ENCODE measurements at places on chromosomes 4 and X.
A peak's percentile ranks its signal among the peaks of the same experiment; 100 is the strongest.

- no peak for DNase-seq
Observed at GRCh38 chr4:80086296-80086695, 13.3 kb upstream of the ANTXR2 start.

DNA sequence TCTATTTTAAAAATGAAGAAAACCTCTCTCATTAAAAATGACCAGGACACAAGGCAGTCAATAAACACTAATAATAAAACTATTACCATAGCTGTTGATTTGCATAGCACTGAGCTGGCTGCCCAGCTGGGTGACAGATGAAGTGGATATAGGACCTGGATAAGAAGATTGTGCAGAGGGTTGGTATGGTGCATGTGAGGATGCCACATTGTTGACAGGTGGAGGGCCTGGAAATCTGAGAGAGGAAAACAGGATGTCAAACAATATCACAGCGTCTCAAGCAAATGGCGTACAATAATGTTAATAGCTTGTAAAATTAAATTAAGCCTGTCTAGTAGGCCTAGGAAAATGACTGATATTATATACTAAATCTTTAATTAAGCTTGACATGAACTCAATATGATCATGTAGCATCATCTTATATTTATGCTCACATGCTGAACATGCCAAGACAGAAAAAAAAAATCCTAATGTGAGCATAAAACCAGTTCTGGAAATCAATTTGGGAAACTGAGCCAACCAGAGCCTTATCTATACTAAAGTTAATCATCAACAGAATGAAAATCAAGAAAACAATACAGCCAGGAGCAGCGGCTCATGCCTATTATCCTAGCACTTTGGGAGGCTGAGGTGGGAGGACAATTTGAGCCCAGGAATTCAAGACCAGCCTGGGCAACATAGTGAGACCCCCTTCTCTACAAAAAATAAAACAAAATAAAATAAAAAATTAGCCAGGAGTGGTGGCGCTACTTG is 18.6 kb downstream of the SEC24D start:
- DNase-seq: no peak

DNA sequence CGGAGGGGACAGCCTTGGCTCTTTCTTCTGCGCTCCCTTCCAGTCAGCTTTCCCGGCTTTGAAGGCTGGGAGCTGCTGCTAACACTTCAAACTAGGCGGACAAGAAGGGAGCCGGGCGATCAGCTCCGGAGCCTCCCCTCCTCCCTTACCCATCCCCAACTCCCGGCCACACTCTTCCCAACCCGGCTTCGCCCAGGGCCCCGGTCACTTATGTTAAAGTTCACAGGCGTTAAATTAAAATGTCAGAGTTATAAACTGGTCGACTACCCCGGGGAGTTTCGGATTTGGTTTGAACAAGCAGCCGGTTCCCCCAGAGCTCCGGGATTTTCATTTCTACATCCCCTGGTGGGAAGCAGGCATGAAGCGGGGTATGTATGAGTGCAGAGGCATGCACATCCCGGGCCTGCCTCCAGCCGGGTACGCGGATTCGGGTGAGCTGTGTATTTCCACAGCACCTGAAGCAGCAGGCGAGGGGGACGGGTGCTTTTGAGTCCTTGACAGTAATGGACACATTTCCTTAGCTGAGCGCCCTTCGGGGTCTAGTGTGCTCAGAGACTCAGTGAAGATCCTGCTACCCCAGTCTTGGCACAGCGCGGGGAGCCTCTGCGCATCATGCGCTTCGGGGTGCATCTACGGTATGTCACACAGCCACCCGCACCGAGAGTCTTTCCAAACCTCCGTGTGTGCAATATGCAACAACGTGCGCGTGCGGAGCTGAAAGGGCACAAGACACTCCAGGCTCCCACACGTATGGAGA is 880 bp downstream of the UNC5C start:
- DNase-seq: peak; percentile 83

DNA sequence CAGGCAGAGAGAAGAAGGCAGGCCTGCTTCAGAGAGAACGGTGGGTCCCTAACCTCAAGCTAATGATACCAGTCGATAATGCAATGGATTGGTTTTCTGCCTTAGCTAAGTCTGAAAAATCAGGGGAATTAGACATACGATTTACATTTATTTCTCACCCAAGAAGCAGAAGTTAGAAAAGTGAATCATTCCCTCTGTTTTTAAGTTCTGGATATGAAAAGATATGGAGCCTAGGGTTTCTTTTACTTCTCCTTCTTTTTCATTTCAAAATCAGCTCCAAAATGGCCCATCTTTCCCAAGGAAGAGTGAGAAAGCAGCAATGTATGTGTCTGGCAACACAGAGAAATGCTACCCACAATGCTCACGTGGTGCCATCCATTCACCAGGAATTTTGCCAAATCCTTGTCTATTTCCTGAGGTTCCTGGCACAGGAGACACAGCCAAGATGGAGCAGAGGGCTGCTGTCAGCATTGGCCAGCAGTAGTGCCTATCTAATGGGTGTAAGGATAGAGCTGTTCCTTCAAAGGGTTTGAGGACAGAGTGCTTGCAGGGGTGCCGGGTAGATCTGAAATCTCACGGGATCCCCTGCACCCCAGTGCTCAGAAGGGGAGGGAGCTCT is 231.5 kb downstream of the MAML3 start:
- DNase-seq: no peak

GRCh38 chr4:89618151-89618550 is 218.8 kb downstream of the SNCA start:
- peak; percentile 69 for DNase-seq

DNA sequence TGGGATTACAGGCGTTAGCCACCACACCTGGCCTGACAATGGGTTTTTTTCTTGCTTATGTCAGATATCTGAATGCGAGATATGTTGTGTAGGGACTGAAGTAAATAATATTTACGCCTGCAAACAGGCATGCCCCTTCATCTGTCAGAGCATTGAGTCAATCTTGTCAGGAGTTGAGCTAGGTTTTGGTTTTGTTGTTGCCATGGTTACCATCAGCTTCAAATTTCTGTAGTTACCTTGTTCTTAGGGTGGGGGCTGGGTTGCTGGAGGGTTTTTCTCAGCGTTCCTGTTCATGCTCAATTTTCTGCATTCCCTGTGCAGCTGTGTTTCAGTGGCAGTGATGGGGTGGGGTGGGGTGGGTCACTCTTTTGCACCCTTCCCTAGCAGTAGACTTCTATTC is 14.5 kb downstream of the MRPL1 start:
- no peak for DNase-seq

DNA sequence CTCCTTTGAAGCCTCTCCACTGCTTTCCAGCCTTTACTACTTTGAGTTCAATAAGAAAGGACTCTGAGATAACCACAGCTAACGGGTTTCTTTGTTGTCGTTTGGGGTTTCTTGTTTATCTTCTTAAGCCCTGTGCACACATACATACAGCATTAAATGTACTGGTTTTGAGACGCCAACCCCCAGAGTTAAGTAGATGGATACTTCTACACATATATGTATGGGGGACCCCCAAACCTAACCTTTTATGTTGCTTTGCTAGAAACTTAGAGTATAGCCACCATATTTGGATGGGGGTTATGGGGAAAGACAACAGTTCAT is 697 bp downstream of the CEP135 start:
- no peak for DNase-seq

- no peak for DNase-seq
Observed at GRCh38 chrX:11881485-11882170, 123.6 kb downstream of the MSL3 start.

DNA sequence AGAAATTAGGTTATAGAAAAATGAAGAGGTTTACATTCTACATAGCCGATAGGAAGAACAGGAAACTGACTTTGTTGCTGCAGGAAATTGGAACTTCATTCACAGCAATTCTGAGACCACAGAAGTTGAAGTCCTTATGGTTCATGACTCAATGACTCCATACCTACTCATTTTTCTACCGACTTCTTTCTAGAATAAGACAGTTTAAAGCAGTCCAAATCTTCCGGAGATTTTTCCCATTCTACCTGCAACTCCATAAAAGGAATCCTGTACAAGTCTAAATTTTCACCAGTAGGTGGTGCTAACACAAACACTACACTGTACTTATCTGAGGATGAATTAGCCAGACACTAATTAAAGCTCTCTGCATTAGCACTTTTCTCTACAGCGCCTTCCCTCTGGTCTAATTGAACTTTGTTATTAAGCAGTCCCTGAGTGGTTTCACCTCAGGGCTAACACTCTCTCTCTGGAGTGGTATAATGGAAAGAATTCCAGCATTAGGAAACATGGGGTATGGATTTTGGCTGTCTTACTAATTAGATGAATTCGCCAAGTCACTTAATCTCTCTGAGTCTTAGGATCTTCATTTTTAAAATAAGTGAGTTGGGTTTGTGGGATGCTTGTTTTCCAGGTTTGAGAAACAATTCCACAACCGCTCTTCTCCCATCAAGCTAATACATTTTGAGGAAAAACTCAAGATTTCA is 167.9 kb downstream of the SMIM20 start:
- peak; percentile 78 for DNase-seq

DNA sequence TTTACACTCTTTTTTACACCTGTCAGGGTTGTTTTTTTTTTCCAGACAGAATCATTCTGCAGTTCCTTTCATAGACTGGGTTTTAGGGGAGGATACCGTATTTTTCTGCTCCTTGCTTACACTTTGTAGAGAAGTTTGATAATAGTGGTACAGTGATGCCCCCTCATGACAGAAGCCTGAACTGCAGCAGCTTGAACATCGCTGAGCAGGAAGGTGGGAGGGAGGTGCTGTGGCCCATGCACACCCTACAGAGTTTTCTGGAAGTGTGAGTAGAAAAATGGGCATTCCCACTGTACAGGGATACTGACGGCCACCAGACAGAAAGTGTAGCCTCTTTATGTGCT is 54.5 kb downstream of the RAB40A start:
- DNase-seq: peak; percentile 94

DNA sequence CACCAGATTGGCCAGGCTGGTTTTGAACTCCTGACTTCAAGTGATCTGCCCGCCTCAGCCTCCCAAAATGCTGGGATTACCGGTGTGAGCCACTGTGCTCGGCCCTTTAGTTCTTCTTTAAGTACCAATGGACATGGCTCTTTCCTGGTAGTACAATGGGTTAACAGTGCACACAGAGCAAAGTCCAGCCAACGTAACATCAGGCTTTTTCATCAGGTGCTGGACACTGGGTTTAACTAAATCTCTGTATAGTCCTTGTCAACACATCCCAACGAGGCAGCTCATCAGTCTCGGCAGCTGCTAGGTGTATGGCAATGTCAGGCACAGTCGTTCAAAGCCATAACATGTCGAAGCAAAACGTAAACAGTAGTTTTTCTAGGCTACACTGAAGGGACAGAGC is 93.8 kb downstream of the HDAC8 start:
- no peak for DNase-seq

GRCh38 chrX:23066588-23067281 is 67.0 kb downstream of the DDX53 start:
- no peak for DNase-seq

DNA sequence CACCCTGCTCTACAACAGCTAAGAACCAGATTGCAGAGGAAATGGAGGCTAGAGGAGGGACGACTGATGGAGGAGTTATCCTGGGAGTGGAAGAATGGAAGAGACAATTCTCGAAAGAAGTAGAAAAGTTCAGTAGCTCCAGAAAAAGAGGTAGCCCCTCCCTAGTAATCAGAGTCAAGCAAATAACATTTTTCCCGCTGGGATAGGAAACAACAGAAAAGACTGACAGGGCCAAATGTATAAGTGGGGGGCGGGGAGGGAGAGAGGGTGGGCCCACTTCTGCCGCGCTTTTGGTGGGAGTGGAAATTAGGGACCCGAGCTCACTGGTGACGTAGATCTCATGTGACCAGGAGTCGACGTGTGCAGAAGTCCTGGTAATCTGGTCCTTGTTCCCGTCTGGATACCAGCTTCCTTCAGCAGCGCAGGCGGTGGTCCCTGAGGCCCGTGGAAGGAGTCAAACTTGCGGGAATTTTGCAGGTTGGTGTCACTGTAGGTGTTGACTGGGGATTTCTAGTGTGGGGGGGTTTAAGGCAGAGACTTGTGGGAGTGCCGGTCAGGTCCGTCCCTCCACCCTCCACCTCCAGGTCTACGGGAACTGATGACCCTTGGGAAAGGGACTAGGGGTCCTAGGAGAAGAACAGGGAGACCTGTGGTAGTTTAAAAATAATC is at the start of gene TCEAL9:
Gene TCEAL9 (plus strand): TSS at position 377 of the 669 bp plus-strand sequence. CDS start 1,179 bp downstream, outside the sequence.
- DNase-seq: peak; percentile 89

DNA sequence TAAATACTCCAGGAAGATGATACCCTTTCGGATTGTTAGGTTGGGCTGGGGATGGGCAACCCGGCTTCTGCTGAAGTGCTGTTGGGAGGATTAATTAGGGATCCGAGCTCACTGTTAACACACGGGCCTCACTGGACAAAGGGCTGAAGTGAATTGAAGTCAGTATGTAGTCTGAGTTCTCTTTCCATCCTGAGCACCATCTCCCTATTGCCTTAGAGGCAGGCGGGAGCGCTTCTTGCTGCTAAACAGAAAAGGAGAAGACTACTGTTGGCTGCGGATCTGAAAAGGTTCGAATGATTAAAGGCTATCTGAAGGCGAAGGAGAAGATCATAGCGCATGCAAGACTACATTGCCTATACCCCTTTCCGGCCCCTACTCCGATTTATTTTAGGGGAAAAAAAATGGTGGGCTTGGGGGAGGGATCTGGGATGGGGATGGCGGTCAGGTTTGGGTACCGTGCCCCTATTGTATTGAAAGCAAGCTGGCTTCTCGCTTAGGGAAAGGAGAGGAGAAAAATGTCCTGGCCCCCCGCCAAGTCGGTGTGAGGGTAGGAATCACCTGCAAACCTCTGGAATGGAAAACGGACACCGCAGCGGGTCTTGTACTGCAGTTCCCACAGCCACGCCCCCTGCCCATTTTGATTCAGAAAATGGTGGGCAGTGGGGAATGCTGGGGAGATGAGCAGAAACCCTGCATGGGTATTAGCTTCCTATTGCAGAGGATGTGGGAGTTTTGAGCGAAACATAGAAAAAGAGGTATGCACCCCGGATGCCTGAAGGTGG is 22.3 kb downstream of the MORF4L2 start:
- DNase-seq: peak; percentile 26

DNA sequence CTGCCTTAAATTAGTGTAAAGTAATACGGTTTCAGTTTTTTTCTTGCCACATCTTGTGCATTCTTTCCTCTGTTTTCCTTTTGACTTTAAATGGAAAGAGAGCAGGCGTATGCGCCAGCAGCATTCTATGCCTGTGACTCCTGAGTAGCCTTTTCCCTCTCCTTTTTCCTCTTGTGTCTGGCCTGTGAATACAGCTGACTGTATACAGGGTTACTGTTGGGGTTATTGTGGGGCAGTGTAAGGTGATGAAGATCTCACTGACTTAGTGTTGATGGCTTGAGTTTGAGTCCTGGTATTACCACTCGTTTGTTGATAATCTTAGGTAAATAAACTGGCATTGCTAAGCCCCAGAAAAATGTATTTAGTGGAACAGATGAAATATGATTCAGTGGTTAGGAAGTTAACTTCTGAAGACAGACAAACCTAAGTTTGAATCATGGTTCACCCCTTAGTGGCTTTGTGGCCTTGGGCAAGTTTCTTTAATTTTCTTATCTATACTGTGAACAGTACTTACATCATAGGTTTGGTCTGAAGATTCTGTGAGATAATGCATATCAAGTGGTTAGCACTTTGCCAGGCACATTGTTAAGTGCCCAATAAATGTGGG is 105.1 kb downstream of the FNIP2 start:
- peak; percentile 56 for DNase-seq

- DNase-seq: no peak
Observed at GRCh38 chrX:138847930-138848329, 136.4 kb upstream of the FGF13 start.

- no peak for DNase-seq
Observed at GRCh38 chrX:9775930-9776329, 10.3 kb upstream of the GPR143 start.

- no peak for DNase-seq
Observed at GRCh38 chr4:181618896-181619295, 624.3 kb upstream of the TENM3 start.

GRCh38 chrX:154083126-154083517 is 14.4 kb downstream of the MECP2 start:
- no peak for DNase-seq

- no peak for DNase-seq
Observed at GRCh38 chr4:25350561-25350960, 26.5 kb upstream of the ANAPC4 start.

Data from eye (tissue), 1 donor.